ENCODE measurements at places on chromosomes 1 and 21.

- DNase-seq = no peak
These were observed 894.6 kb upstream of the NEGR1 start for GRCh38 chr1:73176902-73177301.

GRCh38 chr1:101964708-101965107 lies 32.0 kb downstream of the OLFM3 start:
- DNase-seq = no peak

DNA sequence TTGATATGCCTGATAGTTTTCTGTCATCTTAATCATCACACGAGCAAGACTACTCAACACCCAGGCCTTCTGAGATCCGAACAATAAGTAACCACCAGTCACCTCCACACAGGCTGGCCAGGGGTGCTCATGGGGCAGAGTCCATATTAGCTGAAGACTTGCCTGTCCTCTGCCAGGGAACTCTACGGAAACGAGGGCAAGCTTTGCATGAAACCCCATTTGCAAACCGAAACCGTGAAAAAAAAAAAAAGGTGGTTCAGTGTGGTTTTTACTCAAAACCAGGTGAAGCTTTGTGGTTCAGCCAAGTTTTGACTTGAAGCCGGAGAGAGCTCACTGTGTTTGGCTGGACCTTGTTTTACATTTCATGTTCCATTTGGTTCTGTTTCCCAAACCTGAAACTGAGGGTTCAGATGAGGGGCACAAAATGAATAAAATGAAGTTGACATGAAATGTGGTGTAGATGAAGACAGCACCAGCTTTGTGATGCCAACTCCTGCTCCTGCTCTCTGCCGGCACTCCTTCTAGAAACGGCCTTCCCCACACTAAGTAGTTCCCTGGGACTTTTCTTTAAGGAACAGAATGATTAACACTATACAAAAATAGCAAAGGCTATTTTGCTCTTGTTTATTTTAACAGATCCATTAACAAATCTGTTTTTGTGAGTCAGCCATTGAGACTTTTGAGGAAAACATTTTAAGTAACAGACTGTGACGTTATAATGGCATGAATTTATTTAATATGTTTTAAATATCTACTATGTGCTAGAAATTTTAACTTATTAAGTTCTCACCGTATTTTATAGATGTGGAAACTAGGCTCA lies 74.7 kb downstream of the RUNX1 start:
- no peak for DNase-seq

DNA sequence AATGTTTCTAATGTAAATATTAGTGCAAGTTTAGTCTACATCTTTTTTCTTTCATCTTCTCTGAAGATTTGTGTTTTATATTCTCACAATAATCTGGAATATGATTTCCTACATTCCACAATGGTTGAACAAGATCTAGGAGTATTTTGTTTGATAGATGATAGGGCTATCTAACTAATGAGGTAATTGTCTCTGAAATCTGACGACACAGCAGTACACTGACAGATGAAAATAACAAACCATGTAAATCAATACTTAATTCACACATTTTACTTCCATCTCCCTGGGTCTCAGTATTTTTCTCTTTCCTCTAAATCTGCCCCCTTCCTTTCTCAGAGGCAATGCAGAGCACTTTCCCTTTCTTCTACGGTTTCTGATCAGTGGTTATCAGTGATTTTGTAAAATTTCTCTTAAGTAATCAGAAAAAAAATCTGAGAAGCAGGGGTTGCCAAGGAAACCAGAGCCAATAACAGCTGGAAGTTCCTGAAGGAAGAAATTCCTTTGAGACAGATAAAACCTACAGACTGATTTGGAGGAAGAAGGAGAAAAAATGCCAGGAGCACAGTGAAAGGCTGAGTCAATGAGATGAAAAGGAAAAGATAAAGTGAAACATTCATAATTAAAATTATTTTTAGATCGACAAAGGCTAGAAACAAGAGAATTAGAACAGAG lies 7.3 kb upstream of the ANKRD13C start:
- no peak for DNase-seq

DNA sequence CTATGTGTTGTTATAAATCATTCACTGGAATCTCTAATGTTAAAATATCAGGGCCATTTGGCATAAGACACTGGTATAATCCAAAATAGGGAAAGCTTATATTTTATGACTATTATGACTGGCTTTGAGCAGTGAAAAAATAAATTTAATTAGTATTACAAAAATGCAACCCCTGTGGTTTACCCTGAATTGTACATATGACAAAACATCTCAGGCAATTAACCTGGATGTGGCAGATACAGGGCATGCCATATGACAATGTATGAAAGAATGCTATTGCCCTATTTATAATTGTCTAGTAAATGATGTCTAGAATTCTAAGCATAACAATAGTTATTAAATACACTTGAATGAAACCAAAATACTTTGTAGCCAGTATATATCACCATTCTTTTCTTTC lies 532.5 kb upstream of the ADGRL4 start:
- DNase-seq = no peak

DNA sequence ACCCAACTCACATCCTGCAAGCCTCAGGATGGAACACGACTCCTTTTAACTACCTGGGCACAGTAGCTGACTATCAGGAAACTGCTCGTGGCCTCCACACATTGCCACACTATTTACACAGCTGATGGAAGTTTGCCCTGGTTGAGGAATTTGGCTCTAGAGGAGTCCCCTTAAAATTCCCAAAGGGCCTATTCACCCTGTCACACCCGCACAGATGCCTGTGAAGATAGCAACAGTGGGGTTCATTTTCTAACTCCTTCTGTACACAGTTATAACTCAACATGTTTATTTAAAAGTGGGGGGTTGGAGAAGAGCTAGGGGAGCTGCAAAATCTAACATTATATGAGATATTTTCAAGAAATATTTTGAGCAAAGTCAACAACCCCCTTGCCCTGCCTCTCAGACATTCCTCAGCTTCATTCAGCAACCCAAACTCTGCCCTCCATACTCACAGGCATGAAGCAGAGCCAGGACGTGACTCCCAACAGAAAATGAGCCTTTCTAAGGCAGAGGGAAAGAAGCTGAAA lies 35.8 kb upstream of the CCN1 start:
- peak; percentile 69 for DNase-seq

DNA sequence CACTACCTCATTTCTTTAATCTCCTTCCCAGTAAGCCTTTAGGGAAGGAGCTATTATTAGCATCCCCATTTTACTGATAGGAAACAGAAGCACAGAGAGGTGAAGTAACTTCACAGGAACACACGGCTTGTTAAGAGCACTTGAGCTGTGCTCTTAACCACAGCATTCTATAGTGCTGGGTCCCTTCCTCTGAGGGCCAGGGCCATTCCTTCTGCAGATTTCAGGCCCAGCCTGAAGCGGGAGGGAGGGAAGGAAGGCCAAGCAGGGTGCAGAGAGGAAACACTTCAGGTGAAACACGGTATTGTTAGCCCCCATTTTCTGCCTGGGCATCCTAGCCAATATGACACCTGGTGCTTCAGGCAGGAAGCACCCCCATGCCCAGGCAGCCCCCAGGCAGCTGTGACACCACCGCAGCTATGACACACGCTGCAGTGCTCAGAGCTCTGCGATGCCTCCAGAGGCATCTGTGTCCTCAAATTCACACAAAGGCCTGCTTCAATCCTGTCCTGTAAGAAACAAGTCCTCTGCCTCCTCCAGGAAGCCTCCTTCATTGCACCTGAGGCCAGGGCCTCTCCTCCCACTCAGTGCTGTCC lies 4.5 kb upstream of the EXTL1 start:
- DNase-seq = no peak

GRCh38 chr1:209650454-209650853 lies 1.8 kb downstream of the LAMB3 start:
- no peak for DNase-seq

- DNase-seq = peak; percentile 38
These were observed 96.3 kb upstream of the TMPRSS15 start for GRCh38 chr21:18499761-18500376.

GRCh38 chr1:99548943-99549605 lies 96.8 kb upstream of the PALMD start:
- no peak for DNase-seq

GRCh38 chr1:61241411-61241838 lies 159.1 kb downstream of the NFIA start:
- DNase-seq = peak; percentile 23

- no peak for DNase-seq
These were observed 148.1 kb downstream of the SPATA46 start for GRCh38 chr1:162228586-162228985.

GRCh38 chr1:160724465-160725242 lies 13.0 kb upstream of the CD48 start:
- DNase-seq = peak; percentile 54

GRCh38 chr1:210292231-210292871 lies 36.4 kb upstream of the HHAT start:
- no peak for DNase-seq

DNA sequence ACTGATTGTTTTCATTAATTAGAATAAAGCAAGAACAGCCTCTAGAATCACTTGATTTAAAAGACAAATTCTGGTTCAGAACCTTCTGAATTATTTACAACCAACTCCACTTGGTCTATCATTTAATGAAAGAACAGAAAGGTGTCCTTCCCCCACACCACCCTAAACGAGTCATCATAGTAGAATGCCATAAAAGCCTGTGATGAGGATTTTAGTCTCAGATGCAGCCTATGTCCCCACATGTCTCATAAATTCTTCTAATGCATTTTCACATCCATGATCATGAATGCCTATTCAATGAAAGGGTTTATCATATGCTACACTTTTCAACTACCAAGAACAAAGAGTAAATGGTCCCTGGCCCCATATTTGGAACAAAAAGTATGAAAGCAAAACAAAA lies 508.1 kb downstream of the DPYD start:
- peak; percentile 19 for DNase-seq

DNA sequence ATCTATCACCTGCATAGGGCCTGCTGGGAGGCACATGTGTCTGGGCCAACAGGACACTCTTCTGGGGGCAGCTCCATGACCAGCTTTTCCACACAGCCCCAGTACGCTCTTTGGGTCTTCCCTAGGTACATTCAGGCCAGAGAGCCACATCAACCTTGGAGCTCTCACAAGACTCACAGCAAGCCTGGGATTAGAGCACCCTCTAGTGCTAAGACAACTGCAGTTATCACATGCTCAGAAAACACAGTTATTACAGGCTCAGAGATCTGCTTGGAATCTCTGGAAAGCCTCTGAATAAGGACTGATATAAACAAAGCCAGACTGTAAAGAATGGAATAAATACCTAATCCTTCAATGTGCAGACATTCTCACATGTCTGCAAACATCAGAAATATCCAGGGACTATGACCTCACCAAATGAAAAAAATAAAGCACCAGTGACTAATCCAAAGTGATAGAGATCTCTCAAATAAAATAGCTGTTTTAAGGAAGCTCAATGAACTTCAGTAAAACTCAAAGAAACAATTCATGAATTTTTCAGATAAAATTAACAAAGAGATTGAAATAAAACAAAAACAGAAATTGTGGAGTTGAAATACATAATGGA lies 563.9 kb upstream of the NR5A2 start:
- peak; percentile 76 for DNase-seq

GRCh38 chr1:5691795-5692509 lies 300.3 kb downstream of the NPHP4 start:
- DNase-seq = no peak

- peak; percentile 86 for DNase-seq
These were observed 95.0 kb upstream of the C1orf105 start for GRCh38 chr1:172325531-172325930.

DNA sequence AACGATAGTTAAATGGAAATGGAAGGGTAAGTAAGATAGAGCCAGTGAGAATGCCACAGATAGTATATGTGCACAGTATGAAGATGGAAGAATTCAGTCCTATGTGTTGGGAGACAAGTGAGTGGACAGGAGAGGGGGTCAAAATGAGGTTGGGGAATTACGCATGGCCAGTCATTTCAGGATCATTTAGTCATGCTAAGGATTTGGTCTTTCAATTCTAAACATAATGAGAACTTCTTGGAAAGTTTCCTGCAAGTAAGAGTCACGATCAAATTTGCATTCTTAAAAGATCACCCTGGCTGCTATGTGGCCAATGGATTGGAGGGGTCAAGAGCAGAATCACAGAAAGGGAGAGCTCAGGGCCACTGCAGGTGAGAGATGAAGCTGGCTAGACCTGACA lies 64.0 kb upstream of the KCNK2 start:
- DNase-seq = no peak

DNA sequence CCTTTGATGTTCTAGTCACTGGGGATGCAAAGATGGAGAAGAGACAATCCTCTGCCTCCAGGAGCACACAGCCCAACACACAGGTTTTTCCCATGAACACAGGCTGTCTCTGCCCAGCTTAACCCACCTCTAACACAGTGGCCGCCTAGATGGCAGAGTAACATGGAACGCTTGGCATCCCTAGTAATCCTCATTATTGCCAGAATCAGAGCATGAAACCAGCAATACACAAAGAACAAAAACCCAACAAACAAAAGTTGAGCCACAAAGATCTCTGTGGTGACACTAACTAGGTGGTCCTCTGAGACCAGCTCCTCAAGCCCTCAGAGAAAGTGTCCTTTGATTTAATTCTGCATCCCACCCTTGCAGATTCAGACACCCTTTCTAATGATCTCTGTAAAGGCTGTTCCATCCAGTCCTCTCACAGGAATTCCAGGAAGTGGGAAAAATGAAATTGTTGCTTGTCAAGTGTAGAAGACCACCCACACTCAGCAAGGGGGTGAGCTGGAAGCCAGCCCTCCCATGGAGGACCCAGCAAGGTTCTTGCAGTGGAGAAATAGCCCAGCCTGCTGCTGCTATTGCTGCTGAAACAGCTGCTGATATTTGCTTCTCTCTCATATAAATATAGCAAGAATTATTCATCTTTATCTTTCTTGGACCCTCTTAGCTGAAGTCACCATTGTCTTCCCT lies 7.4 kb upstream of the ATP2B4 start:
- no peak for DNase-seq

DNA sequence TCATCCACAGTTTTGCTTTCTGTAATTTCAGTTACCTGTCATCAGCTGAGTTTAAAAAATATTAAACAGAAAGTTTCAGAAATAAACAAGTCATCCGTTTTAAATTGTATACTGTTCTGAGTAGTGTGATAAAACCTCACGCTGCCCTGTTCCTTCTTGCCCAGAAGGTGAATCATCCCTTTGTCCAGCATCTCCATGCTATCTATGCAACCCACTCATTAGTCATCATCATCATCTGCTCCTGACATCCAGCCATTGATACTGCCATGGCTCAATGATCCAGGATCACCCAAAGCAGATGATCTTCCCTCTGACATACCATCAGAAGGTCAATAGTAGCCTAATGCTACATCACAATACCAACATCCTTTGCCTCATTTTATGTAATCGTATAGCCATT lies 198.3 kb downstream of the SLC44A5 start:
- DNase-seq = peak; percentile 89

GRCh38 chr1:8015036-8015808 lies 10.9 kb downstream of the ERRFI1 start:
- DNase-seq = peak; percentile 82
